Mesothelial cell of epicardium (in vitro differentiated cells): ENCODE measurements at places on chromosomes 4 and X.

GRCh38 chr4:17232566-17233253 lies 279.2 kb downstream of the QDPR start:
- no peak for DNase-seq

DNA sequence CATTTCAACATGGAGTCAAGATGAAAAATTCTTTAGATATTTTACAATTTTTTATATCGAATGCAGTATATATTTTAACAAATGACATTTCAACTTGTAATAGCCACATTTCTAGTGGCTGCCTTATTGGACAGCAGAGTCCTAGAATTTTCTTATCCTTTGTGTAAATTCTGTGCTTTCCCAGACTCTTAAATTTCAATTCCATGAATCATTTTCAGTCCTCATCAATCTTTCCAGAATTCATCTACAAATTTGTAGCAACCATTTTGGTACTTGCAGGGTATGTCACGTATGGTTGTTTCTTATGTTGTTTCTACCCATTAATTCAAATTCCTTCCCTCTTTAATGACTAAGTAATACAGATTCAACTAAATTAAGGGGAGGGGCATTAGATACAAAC lies 2.7 kb downstream of the PAICS start:
- no peak for DNase-seq

DNA sequence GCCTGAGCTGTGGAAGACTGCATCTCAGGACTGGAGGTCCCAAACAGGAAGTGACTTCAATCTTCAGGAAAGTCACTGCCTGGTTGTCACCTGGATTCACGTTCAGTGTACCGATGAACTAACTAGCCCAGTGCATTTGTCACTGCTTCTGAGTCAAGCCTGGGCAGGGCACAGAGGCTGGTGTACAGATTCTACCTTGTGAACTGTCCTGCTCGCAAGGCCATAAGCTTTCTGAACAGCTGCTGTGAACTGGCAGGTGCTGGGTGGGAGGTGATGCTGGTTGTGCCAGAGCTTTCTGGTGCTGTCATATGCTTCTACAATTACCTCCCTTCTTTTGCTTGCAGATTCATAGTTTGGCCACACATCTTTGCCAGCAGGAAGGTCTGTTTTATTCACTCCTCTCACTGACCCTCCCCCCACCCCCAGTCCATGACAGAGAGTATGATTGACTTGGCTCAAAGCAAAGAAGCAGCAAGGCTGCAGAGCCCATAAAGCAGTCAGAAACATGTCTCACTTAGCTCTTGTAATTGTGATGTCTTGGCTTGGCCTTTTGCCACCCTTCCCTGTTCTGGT lies 40.5 kb downstream of the ZCCHC12 start:
- no peak for DNase-seq

GRCh38 chrX:118526149-118526548 lies 30.5 kb downstream of the DOCK11 start:
- DNase-seq, result no peak

GRCh38 chrX:47500554-47500953 lies 17.5 kb upstream of the ZNF41 start:
- DNase-seq, result no peak

- DNase-seq, result no peak
These were observed 489.3 kb downstream of the INPP4B start for GRCh38 chr4:142356801-142357200.

GRCh38 chrX:106783716-106784115 lies 18.8 kb upstream of the TBC1D8B start:
- no peak for DNase-seq

- DNase-seq, result no peak
These were observed 9.3 kb downstream of the ZNF185 start for GRCh38 chrX:152907084-152907651.

GRCh38 chr4:98976716-98977115 lies 18.8 kb upstream of the METAP1 start:
- no peak for DNase-seq

- no peak for DNase-seq
These were observed 35.3 kb upstream of the SPRY1 start for GRCh38 chr4:123361195-123361861.

- DNase-seq, result no peak
These were observed 48.8 kb upstream of the AFAP1 start for GRCh38 chr4:7988437-7988836.

- no peak for DNase-seq
These were observed 1477.8 kb downstream of the C4orf33 start for GRCh38 chr4:130573742-130574141.

DNA sequence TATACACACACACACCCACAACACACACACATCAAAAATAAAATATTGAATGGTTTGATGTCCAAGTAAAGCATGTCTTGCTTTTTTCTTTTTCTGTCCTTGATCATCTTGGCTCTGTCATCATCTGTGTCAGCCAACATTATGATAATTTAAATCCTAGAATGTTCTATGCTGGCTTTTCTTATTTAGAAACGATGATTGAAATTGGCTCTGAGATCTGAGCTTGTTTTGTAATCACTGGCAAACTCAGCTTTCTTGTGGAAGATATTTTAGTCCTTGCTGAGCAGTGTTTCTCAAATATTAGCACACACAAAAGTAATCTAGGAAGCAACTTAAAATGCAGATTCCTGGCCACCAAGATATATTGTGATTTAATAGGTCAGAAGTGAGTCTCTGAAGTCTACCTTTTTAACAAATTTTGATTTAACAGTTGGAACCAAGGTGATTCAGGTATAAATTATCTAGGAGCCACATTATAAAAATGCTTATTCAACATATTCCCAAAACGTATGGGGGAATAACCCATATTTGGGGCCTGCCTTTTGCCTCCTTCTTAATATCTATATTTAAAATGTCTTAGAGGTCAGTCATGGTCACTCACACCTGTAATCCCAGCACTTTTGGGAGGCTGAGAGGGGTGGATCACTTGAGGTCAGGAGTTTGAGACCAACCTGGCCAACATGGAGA lies 24.0 kb upstream of the DSPP start:
- DNase-seq, result no peak
